ENCODE measurements at places on chromosomes 16 and 17. TPM values are rescaled to one million over a fixed set of nuclear protein-coding genes. Genes with fewer than 3 reads are reported as not detected.

The KCNG4 gene
- not detected for total RNA-seq

The WNT9B gene
- not detected for total RNA-seq

The TERB1 gene
- total RNA-seq = not detected

The ZNF469 gene
- total RNA-seq = 11.1 TPM

The CDC6 gene
- total RNA-seq = 58.6 TPM

The CXCL16 gene
- total RNA-seq = 13.8 TPM
